ENCODE measurements at places on chromosomes 7 and 10.

GRCh38 chr7:46990761-46991160 is 591.1 kb downstream of the TNS3 start:
- DNase-seq: no peak

DNA sequence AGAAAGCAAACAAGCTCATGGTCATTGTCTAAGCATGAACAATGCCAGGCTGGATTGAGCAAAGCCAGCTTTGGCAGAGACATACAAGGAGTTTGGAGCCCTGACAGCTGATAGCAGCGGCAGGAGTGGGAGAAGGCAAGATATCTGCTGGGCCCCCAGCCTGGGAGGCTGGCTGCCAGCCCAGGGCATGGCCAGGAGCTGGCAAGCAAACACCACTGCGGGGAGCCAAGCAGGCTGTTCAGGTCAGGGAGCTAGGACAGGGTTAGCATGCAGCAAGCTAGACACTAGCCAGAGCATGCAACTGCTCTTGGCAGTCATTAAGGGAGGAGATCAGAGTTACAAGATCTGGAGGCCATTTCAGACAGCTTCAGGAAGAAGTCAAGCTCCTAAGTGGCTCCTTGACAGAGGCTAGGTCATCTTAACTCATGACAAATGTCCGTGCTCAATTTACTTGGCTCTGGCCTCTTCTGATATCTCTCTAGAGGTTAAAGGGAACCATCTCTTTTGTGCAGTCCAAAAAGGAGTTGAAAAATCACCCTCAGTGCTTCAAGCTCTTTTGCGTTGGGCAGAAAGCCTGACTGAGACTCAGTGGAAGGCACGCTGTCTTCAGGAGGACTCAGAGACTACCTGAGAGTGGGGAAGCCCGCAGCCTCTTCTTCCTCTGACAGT is 436.8 kb upstream of the C7orf33 start:
- DNase-seq: no peak

DNA sequence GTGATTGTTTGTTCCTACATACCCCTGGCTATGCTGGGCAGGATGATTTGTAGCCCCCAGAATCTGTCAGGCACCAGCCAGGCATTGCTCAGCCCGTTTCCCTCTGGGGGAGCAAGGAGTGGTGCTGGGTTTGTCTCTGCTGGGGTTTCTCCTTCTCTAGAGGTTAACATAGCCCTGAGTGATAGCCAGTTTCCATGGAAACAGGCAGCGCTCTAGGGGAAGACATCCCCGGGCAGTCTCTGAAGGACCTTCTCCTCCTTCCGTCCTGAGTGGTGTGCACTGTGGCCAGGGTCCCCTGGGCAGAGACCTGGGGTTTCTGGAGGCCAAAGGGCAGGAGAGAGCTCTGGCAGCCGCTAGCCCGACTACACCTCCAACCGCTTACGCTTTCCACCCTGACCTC is 50.6 kb upstream of the LRRC4 start:
- no peak for DNase-seq

DNA sequence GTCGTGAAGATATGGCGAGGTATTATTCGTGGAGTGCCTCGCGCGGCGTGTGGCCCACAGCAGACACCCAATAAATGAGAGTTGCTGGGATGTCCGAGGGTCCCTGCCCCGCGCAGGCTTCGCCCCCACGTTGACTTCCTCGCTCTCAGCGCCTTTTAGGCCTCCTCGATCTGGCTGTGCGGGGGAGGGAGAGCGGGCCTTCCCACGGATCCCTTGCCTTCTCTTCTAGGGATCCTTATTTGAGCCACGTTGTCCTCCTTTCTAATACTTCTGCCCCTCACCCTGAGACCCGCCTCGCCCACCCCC is 660 bp downstream of the VCL start:
- no peak for DNase-seq

- peak; percentile 84 for DNase-seq
Measured at GRCh38 chr7:134669845-134670373, 23.3 kb downstream of the BPGM start.

DNA sequence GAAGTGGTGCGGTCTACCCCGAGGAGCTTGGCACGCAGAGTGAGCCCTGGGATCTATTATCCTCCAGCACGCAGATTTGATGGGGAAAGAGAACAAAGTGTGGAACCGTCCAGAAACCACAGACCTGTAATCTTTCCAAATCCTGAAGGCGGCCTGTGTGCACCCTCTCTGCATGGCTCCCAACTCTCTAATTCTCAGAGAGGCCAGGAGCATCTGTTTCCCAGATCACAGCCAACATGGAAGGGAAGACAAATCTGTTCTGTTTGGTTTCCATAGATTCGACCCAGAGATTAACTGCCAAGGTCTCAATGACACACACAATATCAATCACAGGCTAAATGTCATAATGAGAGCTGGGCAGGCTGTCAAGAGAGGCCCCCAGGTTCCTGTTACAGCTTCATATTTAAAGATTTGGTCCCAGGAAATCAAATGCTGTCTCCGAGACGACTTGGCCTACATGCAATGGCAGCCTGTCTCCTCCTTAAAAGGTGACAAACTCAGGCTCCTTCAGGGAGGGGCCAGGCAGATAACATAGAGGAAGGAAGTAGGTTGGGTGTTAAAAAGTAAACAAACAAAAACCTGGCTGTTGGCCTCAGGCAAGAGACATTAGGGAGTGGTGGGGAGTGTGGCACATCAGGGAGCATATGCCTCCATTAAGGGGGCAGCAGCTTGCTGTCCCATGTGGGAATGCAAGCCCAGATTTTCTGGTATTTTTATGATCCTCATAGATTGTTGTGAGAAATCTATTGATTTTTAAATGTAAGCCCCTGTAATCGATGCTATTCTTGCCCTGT is 48.8 kb upstream of the SAMD8 start:
- DNase-seq: no peak

GRCh38 chr10:131082991-131083481 is 228.5 kb downstream of the TCERG1L start:
- no peak for DNase-seq

All from activated CD8-positive, alpha-beta memory T cell treated with anti-CD3 and anti-CD28 coated beads for 24 hours (primary cell).